Melanocyte of skin (primary cell): ENCODE measurements at places on chromosomes 6 and 20. TPM values are rescaled to one million over a fixed set of nuclear protein-coding genes. Genes with fewer than 3 reads are reported as not detected.

PDYN gene
- total RNA-seq: not detected in 2 replicates

PTCHD4 gene
- total RNA-seq: 1.7 and 5.8 TPM in 2 replicates

SRMS gene
- not detected in 2 replicates for total RNA-seq

BEND6 gene
- total RNA-seq: 0.67 and 2.3 TPM in 2 replicates

ATAT1 gene
- 4.1 and 4.7 TPM in 2 replicates for total RNA-seq

CCM2L gene
- not detected in 2 replicates for total RNA-seq

PPP1R16B gene
- 0.93 and 6.3 TPM in 2 replicates for total RNA-seq

ARMH2 gene
- total RNA-seq: not detected in 2 replicates

RAMACL gene
- total RNA-seq: 2.0 TPM in 2 replicates

PNPLA1 gene
- total RNA-seq: not detected in 2 replicates

MMP24 gene
- under 0.01 and 0.36 TPM in 2 replicates for total RNA-seq

NDUFAF5 gene
- total RNA-seq: 12.4 and 32.0 TPM in 2 replicates

CCN5 gene
- 0.69 and 1.1 TPM in 2 replicates for total RNA-seq

SGK2 gene
- total RNA-seq: 0.34 and 0.73 TPM in 2 replicates

SLC26A8 gene
- total RNA-seq: under 0.01 TPM in 1 of 2 replicates, not detected in the other

ZNF165 gene
- total RNA-seq: 0.36 and 0.69 TPM in 2 replicates

DEFB124 gene
- total RNA-seq: not detected in 2 replicates

GJA1 gene
- 8.3 and 43.3 TPM in 2 replicates for total RNA-seq

NAA20 gene
- total RNA-seq: 32.3 and 43.3 TPM in 2 replicates

DNPH1 gene
- 71.9 and 82.5 TPM in 2 replicates for total RNA-seq

ZC3H12D gene
- total RNA-seq: under 0.01 TPM in 1 of 2 replicates, not detected in the other

CD40 gene
- 0.93 and 2.3 TPM in 2 replicates for total RNA-seq

PBOV1 gene
- not detected in 2 replicates for total RNA-seq

BICRAL gene
- 4.7 and 6.3 TPM in 2 replicates for total RNA-seq

PRL gene
- not detected in 2 replicates for total RNA-seq

HMGCLL1 gene
- total RNA-seq: not detected in 2 replicates

MAFB gene
- total RNA-seq: 2.4 and 3.6 TPM in 2 replicates

PKHD1 gene
- total RNA-seq: under 0.01 TPM in 2 replicates

SIRPG gene
- not detected in 2 replicates for total RNA-seq

ZC2HC1B gene
- not detected in 2 replicates for total RNA-seq

TRIM15 gene
- not detected in 2 replicates for total RNA-seq

WFDC10B gene
- not detected in 2 replicates for total RNA-seq

CYP21A2 gene
- total RNA-seq: not detected in 2 replicates

SSTR4 gene
- total RNA-seq: not detected in 2 replicates

GPR6 gene
- total RNA-seq: not detected in 2 replicates

BRD2 gene
- total RNA-seq: 120 and 132 TPM in 2 replicates

LPA gene
- not detected in 2 replicates for total RNA-seq

FANCE gene
- 7.7 and 9.7 TPM in 2 replicates for total RNA-seq

MTFR2 gene
- 3.3 and 5.2 TPM in 2 replicates for total RNA-seq

JPH2 gene
- total RNA-seq: 0.15 and 0.33 TPM in 2 replicates

SRSF12 gene
- total RNA-seq: 1.4 and 1.7 TPM in 2 replicates

CCDC167 gene
- total RNA-seq: 23.4 and 27.6 TPM in 2 replicates

TBXT gene
- not detected in 2 replicates for total RNA-seq

RPL7L1 gene
- 149 and 171 TPM in 2 replicates for total RNA-seq

STMND1 gene
- total RNA-seq: not detected in 2 replicates

WFDC9 gene
- not detected in 2 replicates for total RNA-seq

SLC22A7 gene
- not detected in 2 replicates for total RNA-seq

FOXF2 gene
- total RNA-seq: 3.3 and 4.0 TPM in 2 replicates

SIM1 gene
- total RNA-seq: not detected in 2 replicates

TRIM10 gene
- not detected in 2 replicates for total RNA-seq

CTCFL gene
- under 0.01 and 0.15 TPM in 2 replicates for total RNA-seq

C6orf52 gene
- 0.46 TPM in 1 of 2 replicates, not detected in the other for total RNA-seq

KCNB1 gene
- total RNA-seq: not detected in 2 replicates

MUCL3 gene
- not detected in 2 replicates for total RNA-seq

OPRM1 gene
- not detected in 2 replicates for total RNA-seq

EYS gene
- under 0.01 TPM in 2 replicates for total RNA-seq
